Activated naive CD4-positive, alpha-beta T cell treated with anti-CD3 and anti-CD28 coated beads, Interleukin-2, amount 10 ng/mL, durations not matched to agents 5 hours and 36 hours (primary cell): ENCODE measurements at places on chromosomes 12 and 14. TPM values are rescaled to one million over a fixed set of nuclear protein-coding genes. Genes with fewer than 3 reads are reported as not detected.

The LRRIQ1 gene
- total RNA-seq: not detected

The TAS2R43 gene
- 0.81 TPM for total RNA-seq

The TIGAR gene
- 14.8 TPM for total RNA-seq

The CLEC4D gene
- 0.23 TPM for total RNA-seq

The SYNDIG1L gene
- not detected for total RNA-seq

The RNU6-8 gene
- not detected for total RNA-seq

The GALNT9 gene
- total RNA-seq: not detected

The MYL6B gene
- total RNA-seq: 42.7 TPM

The EML5 gene
- total RNA-seq: 1.9 TPM

The KRT71 gene
- not detected for total RNA-seq

The PAPLN gene
- 0.23 TPM for total RNA-seq

The GPR84 gene
- 0.18 TPM for total RNA-seq

The A2M gene
- not detected for total RNA-seq

The EML1 gene
- total RNA-seq: not detected

The CCDC198 gene
- total RNA-seq: not detected

The IPO4 gene
- 42.4 TPM for total RNA-seq

The TAS2R50 gene
- total RNA-seq: 1.2 TPM

The ABCC9 gene
- not detected for total RNA-seq

The NUBPL gene
- 4.3 TPM for total RNA-seq

The DIO2 gene
- not detected for total RNA-seq

The EPYC gene
- not detected for total RNA-seq

The CEBPE gene
- total RNA-seq: 1.0 TPM
